Effector memory CD4-positive, alpha-beta T cell (primary cell): ENCODE measurements at places on chromosomes 16 and 17.

- H3K27me3 ChIP-seq = no peaks in the 10 kb centered on the region
- DNase-seq = no peak
- H3K36me3 ChIP-seq = no peaks in the 10 kb centered on the region
- peaks cover 7% of the 10 kb centered on the region for H3K4me1 ChIP-seq
Observed at GRCh38 chr17:34633351-34633750, 54.0 kb downstream of the TMEM132E start.

DNA sequence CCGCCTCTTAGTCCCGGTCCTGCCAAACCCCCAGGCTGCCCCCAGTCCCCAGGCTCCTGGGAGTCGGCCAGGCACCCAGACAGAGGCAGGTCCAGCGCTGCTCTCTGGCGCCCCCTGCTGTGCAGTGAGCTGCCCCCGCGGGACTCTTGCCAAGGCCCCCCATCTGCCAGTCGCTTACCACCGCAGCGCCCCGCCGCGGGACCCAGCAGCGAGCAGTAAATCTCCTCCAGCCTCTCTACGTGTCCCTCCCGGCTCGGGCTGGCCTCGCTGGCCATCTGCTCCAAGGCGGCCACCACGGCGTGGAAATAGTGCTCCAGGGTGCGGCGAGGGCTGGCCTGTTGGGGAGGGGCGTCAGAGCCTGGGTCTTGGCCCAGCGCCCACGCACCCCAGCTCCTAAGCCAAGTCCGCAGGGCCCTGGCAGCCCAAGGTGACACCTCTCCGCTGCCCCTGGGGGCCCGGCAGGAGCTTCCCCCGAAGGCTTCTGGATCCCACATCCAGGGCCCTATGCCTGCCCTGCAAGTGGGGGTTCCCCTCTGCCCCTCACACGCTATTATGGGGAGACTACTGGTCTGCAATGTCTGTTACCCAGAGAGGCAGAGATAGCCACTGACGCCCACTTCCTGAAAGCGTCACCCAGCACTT, 33.7 kb upstream of the MFSD6L start:
- H3K27me3 ChIP-seq = no peaks in the 10 kb centered on the region
- H3K4me1 ChIP-seq = no peaks in the 10 kb centered on the region
- H3K4me3 ChIP-seq = no peak overlapping the region
- H3K36me3 ChIP-seq = no peaks in the 10 kb centered on the region

- H3K27ac ChIP-seq = no peak overlapping the region
- no peak for DNase-seq
- H3K4me3 ChIP-seq = no peak overlapping the region
Observed at GRCh38 chr17:286571-286970, 66.0 kb downstream of the RPH3AL start.

GRCh38 chr16:73205153-73205886, 157.4 kb upstream of the ZFHX3 start:
- H3K27me3 ChIP-seq = no peaks in the 10 kb centered on the region
- no peaks in the 10 kb centered on the region for H3K36me3 ChIP-seq
- no peak overlapping the region for H3K4me3 ChIP-seq
- H3K27ac ChIP-seq = no peak overlapping the region
- no peak for DNase-seq

DNA sequence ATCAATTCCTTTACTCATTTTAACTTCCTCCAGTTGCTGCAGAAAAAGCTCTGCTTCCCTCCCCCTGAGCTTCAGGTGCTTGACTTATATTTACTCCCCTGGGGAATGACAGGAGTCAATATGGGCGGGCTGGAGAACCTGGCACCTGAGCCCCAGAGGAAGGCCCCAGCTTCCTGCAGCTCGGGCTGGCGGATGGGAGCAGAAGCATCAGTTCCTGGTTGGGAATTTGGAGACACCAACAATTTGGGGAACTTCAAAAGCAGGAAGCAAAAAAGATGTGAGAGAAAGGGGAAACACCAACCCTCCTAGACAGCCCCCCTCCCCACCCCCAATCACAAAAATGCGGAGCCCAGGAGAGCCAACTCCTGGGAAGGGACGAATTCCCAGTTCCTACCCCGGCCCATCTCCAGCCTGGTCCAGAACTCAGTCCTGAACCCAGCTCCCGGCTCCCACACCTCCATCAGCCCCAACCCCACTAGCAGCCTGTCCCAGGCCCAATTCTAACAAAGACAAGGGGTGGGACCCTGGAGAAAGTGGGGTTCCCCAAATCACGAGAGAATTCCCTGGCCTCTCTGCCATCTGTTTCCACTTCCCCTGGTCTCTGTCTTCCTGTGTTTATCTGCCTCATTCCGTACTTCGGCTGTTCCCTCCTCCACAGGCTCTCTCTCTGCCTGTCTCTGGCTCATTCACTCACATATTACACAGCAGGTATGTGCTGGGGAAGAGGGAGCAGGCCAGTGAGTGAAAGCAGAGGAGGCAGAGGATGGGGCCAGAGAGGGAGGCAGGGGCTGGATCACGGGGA, 16.2 kb upstream of the ASGR2 start:
- DNase-seq = no peak
- H3K36me3 ChIP-seq = no peaks in the 10 kb centered on the region
- H3K4me3 ChIP-seq = no peak overlapping the region

- H3K27ac ChIP-seq = no peak overlapping the region
- no peak overlapping the region for H3K4me3 ChIP-seq
- no peaks in the 10 kb centered on the region for H3K27me3 ChIP-seq
- DNase-seq = no peak
Observed at GRCh38 chr17:5978496-5978895, 91.7 kb upstream of the WSCD1 start.

GRCh38 chr16:27972500-27972899, 91.0 kb downstream of the GSG1L start:
- H3K4me3 ChIP-seq = no peak overlapping the region
- DNase-seq = peak; percentile 32
- H3K27ac ChIP-seq = no peak overlapping the region

GRCh38 chr16:79980650-79981521, 380.3 kb upstream of the MAF start:
- no peak for DNase-seq
- H3K4me3 ChIP-seq = no peak overlapping the region
- no peaks in the 10 kb centered on the region for H3K36me3 ChIP-seq
- H3K27me3 ChIP-seq = no peaks in the 10 kb centered on the region

- no peak for DNase-seq
- H3K4me1 ChIP-seq = no peaks in the 10 kb centered on the region
- H3K36me3 ChIP-seq = no peaks in the 10 kb centered on the region
- H3K4me3 ChIP-seq = no peak overlapping the region
- no peak overlapping the region for H3K27ac ChIP-seq
- no peaks in the 10 kb centered on the region for H3K27me3 ChIP-seq
Observed at GRCh38 chr17:70365091-70365583, 195.8 kb downstream of the KCNJ2 start.

DNA sequence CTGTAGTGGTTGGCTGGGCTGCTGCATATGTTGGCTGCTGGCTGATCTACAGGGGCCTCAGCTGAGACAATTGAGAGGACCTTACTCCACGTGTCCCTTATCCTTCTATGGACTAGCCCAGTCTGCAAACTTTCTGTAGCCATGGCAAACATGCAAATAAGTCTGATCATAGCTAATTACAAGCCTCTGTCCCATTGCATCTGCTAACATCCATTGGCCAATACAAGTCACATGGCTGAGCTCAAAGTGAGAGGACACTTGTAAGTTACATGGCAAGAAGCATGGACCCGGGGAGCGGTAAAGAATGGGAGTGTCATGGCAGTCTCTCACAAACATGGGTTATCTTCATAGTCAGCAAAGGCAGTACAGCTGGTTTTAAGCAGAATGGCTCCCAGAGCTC, 11.6 kb upstream of the IL4R start:
- H3K4me1 ChIP-seq = no peaks in the 10 kb centered on the region
- H3K36me3 ChIP-seq = no peaks in the 10 kb centered on the region
- no peak overlapping the region for H3K27ac ChIP-seq
- no peak for DNase-seq
- no peaks in the 10 kb centered on the region for H3K27me3 ChIP-seq

- no peaks in the 10 kb centered on the region for H3K36me3 ChIP-seq
- no peak overlapping the region for H3K27ac ChIP-seq
- no peaks in the 10 kb centered on the region for H3K27me3 ChIP-seq
Observed at GRCh38 chr17:17568772-17569195, 22.7 kb downstream of the PEMT start.

DNA sequence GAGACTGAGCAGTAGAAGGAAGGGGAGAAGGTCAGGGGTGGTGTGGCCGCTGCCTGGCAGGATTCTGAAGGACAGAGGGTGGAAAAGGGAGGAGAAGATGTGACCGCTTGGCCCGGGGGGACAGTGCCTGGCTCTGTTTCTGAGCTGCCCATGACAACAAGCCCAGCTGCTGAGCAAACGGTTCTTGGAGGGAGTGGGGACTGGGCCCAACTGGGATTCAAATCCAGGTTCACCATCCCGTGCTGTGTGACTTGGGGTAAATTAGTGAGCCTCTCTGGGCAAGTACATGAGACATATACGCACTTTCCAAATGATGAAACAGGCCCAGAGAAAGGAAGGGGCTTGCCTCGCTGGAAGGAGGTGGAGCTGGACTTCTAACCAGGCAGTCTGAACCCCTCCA, 23.3 kb downstream of the SEC14L5 start:
- H3K27ac ChIP-seq = no peak overlapping the region
- no peak for DNase-seq
- H3K4me3 ChIP-seq = no peak overlapping the region
- H3K36me3 ChIP-seq = no peaks in the 10 kb centered on the region

GRCh38 chr17:6548578-6549330, 7.6 kb downstream of the PITPNM3 start:
- no peak for DNase-seq
- H3K4me3 ChIP-seq = no peak overlapping the region

DNA sequence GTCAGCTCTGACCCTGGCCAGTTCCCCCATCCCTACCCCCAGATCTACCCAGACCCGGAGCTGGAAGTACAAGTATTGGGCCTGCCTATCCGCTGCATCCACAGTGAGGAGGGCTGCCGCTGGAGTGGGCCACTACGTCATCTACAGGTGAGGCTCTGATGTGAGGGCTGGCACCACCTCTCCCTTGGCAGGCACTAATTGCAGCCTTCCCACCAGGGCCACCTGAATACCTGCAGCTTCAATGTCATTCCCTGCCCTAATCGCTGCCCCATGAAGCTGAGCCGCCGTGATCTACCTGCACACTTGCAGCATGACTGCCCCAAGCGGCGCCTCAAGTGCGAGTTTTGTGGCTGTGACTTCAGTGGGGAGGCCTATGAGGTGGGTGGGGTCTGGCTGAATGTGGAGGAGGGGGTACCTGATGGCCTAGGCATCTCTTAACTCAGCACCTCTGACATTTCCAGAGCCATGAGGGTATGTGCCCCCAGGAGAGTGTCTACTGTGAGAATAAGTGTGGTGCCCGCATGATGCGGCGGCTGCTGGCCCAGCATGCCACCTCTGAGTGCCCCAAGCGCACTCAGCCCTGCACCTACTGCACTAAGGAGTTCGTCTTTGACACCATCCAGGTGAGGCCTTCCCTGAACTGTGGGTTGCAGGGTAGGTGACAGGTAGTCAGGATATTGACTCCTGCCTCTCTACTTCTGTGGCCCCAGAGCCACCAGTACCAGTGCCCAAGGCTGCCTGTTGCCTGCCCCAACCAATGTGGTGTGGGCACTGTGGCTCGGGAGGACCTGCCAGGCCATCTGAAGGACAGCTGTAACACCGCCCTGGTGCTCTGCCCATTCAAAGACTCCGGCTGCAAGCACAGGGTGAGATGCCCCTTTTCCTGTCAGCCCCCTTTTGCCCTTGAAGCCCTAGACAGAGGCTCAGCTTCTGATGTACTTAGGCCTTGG, 4.3 kb downstream of the TRAF4 start:
- DNase-seq = no peak
- H3K4me3 ChIP-seq = no peak overlapping the region

DNA sequence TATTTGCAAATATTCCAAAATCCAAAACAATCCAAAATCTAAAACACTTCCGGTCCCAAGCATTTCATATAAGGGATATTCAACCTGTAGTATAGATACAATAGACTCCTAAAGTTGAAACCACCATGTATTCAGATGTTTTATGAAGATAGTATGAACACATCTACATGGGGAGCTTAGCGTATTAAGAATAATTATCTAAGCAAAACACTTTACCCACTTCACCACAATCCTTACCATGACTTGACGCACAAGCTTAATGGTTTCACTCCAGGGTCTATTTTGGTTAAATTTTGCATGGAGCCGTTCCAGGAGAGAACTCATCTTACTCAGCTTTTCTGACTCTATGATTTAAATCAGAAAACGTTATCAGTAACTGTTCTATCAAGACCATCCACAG, 3.5 kb downstream of the MED1 start:
- no peak for DNase-seq
- peaks cover 6% of the 10 kb centered on the region for H3K4me1 ChIP-seq
- no peak overlapping the region for H3K27ac ChIP-seq
- no peaks in the 10 kb centered on the region for H3K27me3 ChIP-seq

DNA sequence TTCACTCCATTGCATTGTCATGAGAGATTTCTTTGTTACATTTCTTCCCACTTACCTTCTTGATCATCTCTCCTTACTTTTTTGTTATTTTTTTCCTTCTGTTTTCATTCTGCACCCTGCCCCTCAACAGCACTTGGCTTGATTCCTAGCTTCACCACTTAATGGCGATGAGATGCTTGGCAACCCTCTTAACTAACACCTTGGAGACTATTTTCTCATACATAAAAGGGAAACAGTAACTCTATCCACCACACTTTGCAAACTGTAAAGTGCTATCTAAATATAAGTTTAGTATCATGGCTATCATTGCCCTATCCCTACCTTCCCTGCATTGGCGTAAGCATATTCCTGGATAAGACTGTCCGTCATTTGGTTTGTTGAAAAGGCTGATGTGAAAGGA, 177.3 kb downstream of the SHISA6 start:
- no peak overlapping the region for H3K4me3 ChIP-seq
- H3K4me1 ChIP-seq = no peaks in the 10 kb centered on the region
- H3K27me3 ChIP-seq = no peaks in the 10 kb centered on the region
- no peaks in the 10 kb centered on the region for H3K36me3 ChIP-seq

GRCh38 chr16:55540221-55540620, 26.3 kb upstream of the CAPNS2 start:
- no peaks in the 10 kb centered on the region for H3K27me3 ChIP-seq
- H3K36me3 ChIP-seq = no peaks in the 10 kb centered on the region
- H3K4me1 ChIP-seq = no peaks in the 10 kb centered on the region
- no peak overlapping the region for H3K4me3 ChIP-seq

DNA sequence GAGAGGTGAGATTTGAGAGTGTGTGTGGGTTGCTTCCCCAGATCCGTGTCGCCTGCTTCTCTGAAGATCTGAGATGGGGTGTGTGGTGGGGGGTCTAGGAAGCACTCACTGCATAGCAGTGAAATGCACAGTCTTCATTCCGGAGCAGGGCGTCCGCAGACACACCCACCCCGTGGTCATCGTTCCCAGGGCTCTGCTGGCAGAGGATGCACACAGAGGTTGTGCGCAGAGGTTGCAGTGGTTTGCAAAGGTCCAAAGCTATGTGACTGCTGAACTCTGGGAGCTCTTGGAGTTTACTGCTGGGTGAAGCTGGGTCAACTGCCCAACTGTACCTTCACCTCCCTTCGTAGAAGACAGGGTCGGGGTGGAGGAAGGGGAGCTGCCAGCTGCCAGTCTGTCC, 135.3 kb downstream of the SNX29 start:
- no peak overlapping the region for H3K27ac ChIP-seq
- H3K36me3 ChIP-seq = no peaks in the 10 kb centered on the region
- no peak for DNase-seq
- H3K4me1 ChIP-seq = no peaks in the 10 kb centered on the region
- no peaks in the 10 kb centered on the region for H3K27me3 ChIP-seq
